ENCODE measurements at places on chromosomes 6 and 20.

DNA sequence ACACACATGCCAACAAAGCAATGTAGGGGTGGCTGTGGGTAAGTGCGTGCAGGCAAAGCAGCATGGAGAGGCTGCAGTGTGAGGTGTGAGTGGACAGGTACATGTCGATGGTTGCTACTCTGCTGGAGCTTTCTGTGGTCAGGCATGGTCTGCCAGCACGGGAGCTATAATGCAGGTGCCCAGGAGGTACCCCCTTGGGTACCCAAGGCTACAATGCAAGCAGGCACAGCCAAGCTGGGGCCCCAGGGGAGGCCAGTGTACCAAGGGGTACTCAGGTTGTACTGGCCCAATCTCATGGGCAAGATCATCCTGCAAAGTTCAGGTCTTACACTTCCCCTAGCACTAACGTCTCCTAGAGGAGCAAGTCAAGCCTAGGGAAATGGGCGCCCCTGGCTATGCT is 58.4 kb upstream of the IRAK1BP1 start:
- no peak for DNase-seq

GRCh38 chr6:44171899-44172546 is 13.4 kb downstream of the CAPN11 start:
- no peak for DNase-seq

DNA sequence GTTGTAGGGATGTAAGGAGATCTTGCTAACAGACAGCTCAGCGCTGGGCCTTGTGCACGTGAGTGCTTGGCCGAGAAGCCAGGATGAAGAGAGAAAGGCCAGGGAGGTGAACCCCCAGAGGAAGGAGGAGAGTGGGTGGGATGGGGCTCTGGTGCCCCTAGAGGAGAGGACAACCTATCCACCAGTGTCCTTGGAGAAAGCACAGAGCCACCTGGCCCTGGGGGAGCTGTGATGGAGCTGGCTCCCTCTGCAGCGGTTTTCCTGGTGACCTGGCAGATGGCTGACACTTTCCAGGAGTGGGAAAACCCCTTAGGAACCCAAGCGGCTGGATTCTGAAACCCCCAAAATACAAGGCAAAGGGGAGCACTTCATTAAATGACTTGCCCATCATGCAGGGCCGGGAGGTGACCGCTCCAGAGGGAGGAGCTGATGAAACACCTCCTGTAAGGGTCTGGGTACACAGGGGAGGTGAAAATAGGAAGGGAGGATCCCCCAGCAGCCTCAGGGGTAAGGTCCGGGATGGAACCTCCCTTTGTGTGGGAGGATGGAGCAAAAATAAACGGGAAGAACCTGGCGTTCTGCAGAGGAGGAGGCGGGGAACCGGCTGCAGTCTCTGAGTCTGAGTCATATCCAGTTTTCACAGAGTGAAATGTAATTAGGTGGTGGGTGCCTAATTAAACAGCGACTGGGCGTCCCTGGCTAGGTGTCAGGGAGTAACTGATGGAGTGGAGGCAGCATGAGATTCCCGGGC is 80.4 kb downstream of the SULF2 start:
- no peak for DNase-seq

DNA sequence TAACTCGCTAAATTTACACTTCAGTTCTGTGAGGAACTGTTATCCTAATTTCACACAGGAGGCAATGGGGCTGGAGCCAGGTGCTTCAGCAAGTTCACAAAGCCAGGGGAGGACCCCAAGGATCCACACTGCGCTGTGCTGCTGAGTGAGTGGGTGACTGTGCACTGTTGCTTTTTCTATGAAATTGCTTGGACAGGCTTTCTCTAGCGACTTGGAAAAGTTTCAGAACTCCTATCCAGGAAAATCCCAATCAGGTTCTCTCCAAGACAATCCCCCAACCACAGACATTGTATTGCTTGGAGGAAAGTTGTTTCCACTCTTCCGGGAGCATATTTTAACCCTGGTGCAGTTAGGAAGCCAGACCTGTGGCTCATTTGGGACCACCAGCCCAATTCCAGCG is 175.9 kb upstream of the CST7 start:
- no peak for DNase-seq
